ENCODE measurements at places on chromosomes 6 and 20.

- DNase-seq = no peak
Observed at GRCh38 chr6:34521463-34522285, 34.5 kb downstream of the SPDEF start.

GRCh38 chr20:25160897-25161296 lies 34.6 kb upstream of the ENTPD6 start:
- DNase-seq = no peak

DNA sequence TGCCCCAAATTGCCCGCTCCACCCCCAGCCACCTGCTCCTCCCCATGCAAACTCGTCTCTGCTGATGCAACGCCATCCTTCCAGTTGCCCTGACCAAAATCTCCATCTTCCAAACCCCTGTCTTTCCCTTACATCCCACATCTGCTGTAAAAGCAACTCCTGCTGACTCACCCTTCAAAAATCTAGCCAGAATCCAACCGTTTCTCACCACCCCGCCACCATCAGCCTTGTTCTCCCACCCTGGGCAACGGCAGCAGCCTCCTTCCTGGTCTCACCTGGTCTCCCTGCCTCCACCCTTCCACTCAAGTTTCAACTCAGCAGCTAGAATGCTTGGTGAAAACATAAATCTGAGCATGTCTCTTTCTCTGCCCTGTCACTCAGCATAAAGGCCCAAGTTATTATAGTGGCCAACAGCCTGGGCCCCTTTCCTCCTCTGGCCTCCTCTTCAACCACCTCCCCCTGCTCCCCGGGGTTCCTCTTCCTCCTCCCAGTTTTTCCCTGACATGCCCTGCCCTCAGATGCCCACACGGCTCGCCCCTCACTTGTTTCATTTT lies 7.2 kb upstream of the SYNJ2 start:
- no peak for DNase-seq

- DNase-seq = no peak
Observed at GRCh38 chr6:25202504-25202903, 76.7 kb upstream of the CARMIL1 start.

DNA sequence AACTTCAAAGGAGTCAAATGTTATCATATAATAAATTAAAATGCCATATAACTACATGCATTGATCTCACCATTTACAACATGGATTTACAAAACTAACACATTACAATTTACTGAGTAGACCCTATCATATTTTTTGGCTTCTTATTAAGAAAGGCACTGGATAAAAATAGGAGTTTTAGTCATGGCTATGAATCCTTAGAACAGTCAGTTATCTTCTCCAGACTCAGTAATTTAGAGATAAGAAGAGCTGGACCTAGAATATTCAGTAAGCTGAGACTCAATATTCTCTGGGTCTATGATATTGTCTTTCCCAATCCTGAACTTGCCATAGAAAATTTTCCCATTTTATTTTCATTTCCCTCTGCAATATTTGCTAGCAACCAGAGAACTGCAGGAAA lies 62.3 kb downstream of the ME1 start:
- no peak for DNase-seq

All from nephron progenitor cell (in vitro differentiated cells).